SIG-M5 (cell line): ENCODE measurements at places on chromosomes 4 and X.

GRCh38 chr4:81673961-81674360 lies 202.3 kb upstream of the RASGEF1B start:
- DNase-seq = no peak

GRCh38 chr4:163988865-163989264 lies 494.4 kb downstream of the TMA16 start:
- DNase-seq = no peak

DNA sequence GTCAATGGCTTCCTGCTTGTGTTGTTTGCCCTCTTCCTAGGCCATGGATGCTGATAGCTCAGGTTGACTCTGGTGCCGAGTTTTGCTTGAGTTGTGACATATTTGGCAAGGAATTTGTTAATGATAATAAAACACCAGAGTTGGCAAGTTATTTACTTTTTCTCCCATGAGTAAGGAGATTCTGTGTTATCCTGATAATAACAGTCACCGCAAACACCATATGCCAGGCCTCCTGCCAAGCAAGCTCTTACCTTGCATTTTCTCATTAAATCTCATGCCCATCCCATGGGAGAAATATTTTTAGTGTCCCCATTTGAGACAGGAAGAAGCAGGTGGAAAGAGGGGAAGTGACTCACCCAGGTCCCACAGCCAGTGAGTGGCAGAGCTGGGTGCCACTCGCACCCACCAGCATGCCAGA lies 67.4 kb upstream of the CLCN4 start:
- DNase-seq = no peak

GRCh38 chr4:73606465-73606974 lies 13.7 kb downstream of the RASSF6 start:
- DNase-seq = no peak

GRCh38 chr4:153497091-153497531 lies 31.0 kb downstream of the TMEM131L start:
- no peak for DNase-seq

GRCh38 chrX:153708415-153708814 lies 15.8 kb downstream of the BCAP31 start:
- no peak for DNase-seq

- no peak for DNase-seq
Observed at GRCh38 chr4:78704981-78705683, 71.0 kb upstream of the BMP2K start.

- DNase-seq = no peak
Observed at GRCh38 chrX:132169554-132169953, 41.7 kb upstream of the FRMD7 start.

DNA sequence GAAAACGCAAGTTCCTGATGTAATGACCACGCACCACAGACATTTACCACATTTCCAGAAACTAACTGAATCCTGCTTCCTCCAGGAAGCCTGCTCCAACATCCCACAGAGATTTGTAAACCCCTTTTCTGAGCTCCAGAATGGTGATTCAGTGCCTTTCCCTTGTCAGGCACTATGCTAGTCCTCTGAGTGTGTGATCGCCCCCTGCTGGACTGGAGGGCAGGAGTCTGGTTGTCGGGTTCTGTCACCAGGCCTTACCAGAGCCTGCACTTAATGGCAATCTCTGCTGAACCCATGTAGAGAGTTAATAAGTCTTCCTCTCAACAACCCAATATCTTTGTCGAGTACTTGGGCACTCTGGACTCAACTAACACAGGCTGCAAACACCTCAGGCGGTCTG lies 14.5 kb upstream of the KDM5C start:
- no peak for DNase-seq

DNA sequence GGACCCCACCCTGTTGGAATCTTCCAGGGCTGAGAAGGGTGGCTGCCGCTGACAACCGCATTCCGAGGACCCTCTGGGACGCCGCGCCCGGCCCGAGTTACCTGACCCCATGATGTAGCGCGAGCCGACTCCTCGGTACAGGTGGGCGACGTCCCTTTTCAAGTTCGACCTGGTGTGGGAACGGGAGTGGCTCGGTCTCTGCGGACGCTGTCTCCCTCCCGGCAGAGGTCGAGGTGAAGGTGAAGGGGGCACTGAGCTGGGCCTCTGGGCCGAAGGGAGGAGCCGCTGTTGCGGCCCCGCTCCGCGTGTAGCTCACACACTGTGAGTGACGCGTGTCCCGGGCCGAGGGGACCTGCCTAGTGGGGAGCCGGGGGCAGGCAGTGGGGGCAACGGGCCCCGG lies 4.5 kb downstream of the GTPBP6 start:
- DNase-seq = no peak

DNA sequence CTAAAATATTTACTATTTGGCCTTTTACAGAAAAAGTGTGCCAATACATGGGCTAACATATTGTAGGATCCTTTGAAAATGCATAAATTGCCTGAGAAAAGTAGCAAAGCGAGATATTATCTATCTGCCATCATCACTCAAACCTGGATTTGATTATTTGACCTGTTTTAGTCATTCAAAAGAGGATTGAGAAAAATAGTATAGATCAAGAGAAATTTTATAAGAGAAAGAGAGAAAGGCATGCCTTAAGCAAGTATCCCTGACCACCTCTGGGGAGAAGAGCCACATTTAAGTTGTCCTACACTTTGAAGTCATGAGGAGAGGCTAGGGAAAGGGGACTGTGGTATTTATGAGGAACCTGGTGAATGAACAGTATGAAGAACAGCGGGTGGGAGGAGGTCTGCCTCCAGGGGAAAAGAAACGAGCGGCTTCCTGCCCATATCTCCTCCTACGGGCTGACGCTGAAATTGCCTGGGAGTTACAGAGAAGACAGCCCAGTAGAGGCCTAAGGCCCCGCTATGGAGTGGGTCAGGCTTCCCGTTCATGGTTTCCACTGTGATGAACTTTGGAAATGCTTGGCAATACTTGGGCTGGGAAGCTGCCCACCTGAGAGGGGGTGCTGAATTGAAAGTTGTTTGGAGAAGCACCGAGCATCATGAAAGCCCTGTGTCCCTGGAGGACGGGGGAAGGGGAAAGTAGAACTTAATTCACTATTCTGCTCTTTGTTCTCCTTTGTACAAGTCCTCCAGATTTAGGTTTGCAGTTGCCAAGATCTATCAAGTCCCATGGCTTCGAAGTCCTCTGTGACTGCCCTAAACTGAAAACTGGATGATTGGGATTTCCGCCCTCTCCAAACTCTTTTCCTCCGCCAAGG lies 106.9 kb upstream of the ACSL4 start:
- peak; percentile 4 for DNase-seq

DNA sequence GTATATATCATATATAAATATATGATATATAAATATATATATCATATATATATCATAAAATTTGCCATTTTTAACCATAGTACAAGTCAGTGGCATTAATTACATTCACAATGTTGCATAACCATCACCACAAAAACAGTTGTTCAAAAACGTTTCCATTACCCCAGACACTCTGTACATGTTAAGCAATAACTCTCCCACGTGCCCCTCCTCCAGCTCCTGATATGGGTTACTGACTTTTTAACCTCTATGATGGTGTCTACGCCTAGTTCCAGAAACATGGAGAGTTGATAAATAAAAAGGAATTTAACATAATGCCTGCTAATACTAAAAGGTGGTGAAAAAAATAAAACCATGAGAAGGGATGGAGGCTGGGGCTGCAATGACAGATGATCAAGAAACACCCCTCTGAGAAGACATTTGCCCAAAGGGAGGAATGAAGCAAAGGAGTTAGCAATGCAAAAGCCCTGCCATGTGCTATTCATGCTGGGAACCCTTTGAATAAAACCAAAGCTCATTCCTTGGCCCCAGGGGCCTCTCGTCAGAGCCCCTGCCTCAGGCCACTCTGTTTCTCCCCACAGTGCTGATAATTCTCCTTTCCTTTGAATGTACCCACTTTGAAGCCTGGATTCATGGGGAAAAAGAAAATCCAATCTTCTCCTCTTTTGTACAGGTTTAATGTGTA lies 144.3 kb downstream of the NWD2 start:
- peak; percentile 49 for DNase-seq

- DNase-seq = no peak
Observed at GRCh38 chr4:139767168-139767567, 101.5 kb downstream of the MGST2 start.

DNA sequence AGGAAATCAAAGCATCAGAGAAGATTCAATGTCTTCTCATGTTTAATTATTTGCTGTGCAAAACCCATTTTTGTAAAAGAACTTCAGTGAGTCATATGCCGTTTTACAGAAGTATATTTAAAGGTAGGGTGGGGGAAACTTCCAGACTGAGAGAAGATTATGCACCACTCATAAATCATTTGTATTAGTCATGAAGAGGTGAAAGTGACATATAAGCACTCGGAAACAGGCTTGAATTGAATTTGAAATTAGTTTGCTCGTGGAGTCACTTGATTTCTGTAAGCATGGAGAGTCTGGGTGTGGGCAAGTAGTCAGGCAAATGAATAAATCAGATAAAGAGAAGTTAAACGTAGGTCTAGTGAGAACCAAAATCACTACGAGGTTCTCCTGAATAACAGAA lies 335.1 kb downstream of the ANK2 start:
- DNase-seq = no peak

DNA sequence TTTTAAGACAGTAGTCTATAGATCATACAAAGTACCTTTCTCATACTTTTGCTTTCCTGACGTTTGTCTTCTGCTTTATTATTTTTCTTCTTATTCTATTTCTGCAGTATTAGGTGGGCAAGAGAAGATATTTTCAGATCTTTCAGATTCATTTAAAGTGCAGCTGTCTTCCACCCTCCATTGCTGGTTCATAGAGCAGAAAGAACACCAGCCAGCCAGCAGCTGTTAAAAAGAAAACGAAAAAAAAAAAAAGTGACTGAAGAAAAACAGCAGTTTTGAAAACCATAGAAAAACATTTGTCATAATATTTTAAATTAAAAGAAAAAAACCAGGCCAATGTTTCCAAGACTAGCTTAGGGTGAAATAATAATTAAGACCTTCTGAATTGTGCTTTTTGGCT lies 42.9 kb downstream of the SMAD1 start:
- DNase-seq = no peak

GRCh38 chr4:148444296-148445070 lies 2.3 kb upstream of the NR3C2 start:
- DNase-seq = no peak

DNA sequence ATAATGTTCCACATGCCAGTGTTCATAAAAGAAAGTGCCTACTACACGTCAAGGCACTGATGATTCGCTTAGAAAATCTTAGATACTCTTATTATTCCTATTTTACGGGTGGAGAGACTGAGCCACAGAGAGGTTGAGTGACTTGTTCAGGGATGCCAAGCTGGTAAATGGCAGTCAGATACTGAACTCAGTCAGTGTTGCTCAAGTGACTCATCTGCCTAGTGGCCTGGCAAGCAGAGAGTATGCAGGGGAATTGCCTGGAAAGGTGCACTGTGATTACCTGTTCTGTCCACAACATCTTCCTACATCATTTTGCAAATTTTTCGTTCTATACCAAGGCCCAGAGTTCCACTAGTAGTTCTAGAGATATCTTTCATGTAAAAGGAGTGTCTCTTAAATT lies 68.4 kb downstream of the RAPGEF2 start:
- DNase-seq = no peak

GRCh38 chr4:2939383-2940243 lies 23.6 kb downstream of the NOP14 start:
- no peak for DNase-seq

- no peak for DNase-seq
Observed at GRCh38 chr4:21032089-21032645, 331.9 kb downstream of the PACRGL start.

DNA sequence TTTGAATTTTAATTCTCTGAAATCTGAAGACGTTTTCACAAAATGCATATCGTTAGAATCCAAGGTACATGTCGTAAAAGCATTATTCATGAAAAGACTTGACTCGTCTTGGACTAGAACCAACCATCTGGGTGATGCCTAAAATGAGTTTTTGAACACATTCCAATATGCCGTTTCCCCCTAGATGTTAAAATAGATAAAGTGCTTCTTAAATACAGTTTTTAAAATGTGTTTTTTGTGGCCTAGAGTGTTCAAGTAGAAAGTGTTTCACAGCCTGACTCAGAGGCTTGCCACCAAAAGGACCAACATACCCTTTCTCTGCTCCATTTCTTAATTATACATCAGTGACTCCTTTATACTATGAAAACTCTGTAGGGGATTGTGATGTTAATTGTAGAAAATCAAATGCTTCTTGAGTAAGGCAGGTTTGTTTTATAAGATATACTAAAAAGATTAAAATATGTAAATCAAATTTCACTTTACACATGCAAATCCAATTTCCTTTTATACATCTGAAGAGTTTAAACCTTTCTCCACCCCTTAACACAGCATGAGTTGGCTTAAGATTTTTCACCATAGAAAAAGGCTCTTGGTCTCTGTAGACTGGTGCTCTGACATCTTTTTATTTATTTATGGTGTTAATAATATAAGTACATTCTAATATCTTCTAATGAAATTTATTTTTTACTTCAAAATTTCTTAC lies 48.4 kb downstream of the PRKG2 start:
- DNase-seq = no peak

DNA sequence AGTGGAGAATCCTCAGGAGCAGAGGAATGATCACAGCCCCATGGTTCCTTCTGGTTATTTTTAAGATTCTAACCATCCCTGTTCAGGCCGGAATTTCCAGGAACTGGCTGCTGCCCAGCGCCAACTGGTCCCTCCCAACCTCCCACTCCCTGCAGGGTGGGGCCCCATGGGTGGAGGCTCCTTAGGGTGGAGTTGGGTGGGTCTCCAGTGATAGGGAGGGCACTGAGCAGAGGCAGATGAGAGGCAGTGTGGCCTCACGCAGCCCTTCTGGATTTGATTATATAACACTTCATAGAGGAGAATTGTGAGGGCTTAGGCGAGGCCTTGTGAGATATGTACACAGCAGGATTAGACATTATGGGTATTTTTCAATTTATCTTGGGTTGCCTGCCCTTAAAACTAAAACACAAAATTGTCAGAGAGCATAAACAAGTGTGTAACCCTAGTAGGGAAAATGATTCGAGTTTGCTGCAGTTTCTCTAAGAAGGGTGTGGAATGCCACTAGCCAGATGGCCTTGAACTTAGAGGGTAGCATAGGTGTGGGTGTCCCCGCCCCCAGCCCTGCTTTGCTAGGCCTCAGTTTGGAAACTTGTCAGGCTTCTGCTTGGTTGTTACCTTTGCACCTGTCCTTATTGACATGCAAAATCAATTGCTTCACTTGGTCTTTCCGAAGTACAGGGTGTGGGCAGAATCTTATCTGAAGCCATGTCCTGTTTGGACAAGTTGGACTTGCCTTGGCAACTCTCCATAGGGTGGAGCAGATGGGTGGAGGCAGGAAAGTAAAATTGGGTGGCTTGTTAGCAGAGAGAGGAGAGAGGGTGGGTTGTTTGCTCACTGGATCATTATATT lies 9.4 kb downstream of the KLF3 start:
- no peak for DNase-seq

DNA sequence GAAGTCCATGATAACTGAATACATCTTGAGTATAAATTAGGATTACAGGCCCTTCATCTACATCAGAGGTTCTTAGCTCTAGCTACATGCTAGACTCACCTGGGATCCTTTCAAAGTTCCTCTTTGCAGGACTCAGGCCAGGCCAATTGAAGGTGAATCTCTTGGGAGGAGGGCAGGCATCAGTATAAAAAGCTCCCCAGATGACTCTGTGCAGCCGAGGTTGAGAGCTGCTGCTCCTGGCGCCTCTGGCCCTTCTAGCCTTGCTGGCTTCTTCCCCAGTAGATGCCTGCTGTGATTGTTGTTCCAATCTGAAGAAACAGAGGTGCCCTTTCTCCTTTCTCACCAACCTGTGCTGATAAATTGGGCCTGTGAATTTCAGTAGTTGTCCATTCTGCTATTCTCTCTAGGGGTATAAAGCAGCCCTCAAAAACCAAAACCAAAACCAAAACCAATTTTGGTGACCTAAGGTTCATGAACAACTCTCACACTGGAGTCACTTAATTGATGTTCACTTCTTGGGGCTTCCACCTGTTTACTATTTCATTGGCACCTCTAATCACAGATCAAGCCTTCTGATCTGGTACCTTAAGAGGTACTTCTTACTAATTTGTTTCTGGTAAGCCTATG lies 78.7 kb downstream of the SUPT20HL2 start:
- DNase-seq = no peak
